Panc1 (cell line): ENCODE measurements at places on chromosomes 7 and 10. TPM values are rescaled to one million over a fixed set of nuclear protein-coding genes. Genes with fewer than 3 reads are reported as not detected.
A peak's percentile ranks its signal among the peaks of the same experiment; 100 is the strongest.

- no peak for DNase-seq
Measured at GRCh38 chr10:13769946-13770345, 183.2 kb downstream of the PRPF18 start.

DNA sequence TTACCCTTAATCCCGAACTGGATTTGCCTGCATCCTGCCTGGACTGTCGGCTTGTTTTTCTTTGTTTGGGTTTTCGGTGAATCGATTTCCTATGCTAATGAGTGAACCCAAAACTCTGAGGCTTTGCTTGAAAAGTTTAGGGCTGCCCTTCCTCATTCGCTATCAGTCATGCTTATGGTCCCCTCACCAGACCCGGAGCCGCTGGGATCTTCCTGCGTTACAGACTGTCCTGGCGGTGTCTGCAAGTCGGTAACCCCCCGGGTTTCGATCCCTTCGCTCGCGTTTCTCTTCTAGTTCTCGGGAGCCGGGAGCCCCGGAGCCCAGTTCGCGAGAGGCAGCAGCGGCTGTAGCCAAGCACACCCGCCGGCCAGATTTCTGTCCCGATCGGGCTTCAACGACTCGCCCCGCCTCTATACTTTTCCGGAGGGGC lies 2.2 kb downstream of the EMX2 start:
- DNase-seq: no peak

- no peak for DNase-seq
Measured at GRCh38 chr7:89761173-89761572, 393.1 kb upstream of the STEAP1 start.

The RPEL1 gene
- 0.10 TPM for total RNA-seq

The C10orf143 gene
- 1.0 TPM for total RNA-seq

DNA sequence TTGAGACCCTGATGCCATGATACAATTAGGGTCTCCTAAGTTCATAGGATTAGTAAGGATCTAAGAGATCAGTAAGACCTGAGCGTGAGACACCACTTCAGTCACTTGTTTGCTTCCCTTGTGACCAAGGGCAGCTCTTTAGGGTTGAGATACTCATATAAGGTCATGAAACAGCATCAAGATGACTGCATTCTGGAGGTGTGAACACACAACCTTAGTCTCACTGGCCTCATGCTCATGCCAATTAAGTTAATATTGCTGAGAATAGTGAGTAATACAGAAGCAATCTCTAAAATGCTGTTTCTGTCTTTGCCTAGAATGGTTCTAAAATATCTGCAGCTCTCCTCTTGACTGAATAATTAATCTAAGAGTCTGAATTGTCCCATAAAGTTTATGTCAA lies 39.6 kb upstream of the KLHL7 start:
- DNase-seq: no peak

The FAM241B gene
- 29.1 TPM for total RNA-seq

The GJC3 gene
- total RNA-seq: not detected

GRCh38 chr10:79976999-79977398 lies 28.1 kb upstream of the SFTPD start:
- DNase-seq: no peak

GRCh38 chr7:84399661-84400060 lies 205.1 kb upstream of the SEMA3A start:
- no peak for DNase-seq

The PWWP2B gene
- total RNA-seq: 51.6 TPM

The NEBL gene
- total RNA-seq: 32.3 TPM

The FKBP6 gene
- not detected for total RNA-seq

DNA sequence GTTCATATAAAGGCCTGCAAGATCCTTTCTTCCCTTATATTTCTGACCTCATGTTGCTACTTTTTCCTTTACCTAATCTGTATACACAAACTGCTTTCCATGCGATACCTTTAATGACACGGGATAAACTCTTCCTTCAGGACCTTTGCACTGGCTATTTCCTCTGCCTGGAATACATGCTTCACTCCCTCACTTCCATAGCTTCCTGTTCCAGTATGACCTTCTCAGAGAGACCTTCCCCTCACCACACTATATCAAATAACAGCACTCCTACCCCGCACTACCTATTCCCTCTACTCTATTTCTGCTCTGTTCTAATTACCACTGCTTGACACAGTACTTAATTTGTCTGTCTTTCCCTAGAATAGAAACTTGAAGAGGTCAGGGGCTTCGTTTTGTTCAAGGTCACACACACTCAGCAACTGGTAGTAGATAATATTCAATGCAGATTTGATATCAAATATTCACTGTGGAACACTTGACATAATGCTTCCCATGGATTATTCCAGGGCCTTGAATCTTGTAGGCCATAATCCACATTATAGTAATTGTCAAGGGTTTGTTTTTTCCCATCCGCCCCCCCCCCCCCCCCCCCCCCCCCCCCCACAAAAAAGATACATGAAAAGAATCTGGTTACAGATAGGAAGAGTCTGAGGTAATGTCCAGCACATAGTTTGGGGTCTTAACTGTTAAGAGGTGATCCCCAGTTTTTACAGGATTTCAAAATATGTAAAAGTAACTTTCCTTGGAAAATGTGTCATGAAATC lies 11.1 kb downstream of the SYPL1 start:
- no peak for DNase-seq

The SHH gene
- 22.9 TPM for total RNA-seq

- DNase-seq: no peak
Measured at GRCh38 chr10:29617880-29618340, 16.9 kb downstream of the SVIL start.

The CNOT4 gene
- total RNA-seq: 22.3 TPM

The STEAP2 gene
- 4.1 TPM for total RNA-seq

DNA sequence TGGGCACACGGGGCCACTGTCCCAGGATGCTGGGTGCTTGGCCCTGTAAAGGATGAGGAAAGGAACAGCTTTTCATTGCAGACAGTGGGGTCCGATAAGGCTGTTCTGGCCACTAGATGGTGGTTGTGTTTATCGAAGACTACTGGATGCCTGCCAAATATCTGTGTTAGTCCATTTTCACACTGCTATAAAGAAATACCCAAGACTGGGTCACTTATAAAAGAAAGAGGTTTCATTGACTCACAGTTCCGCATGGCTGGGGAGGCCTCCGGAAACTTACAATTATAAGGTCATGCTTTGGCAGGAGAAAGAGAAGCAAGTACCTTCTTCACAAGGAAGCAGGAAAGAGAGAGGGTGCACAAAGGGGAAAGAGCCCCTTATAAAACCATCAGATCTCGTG lies 32.2 kb upstream of the GARS1 start:
- no peak for DNase-seq

GRCh38 chr7:34158368-34159153 lies 253.2 kb downstream of the BMPER start:
- no peak for DNase-seq

The LMOD2 gene
- not detected for total RNA-seq

- DNase-seq: peak; percentile 94
Measured at GRCh38 chr10:35005868-35006267, 84.3 kb downstream of the CUL2 start.

The NAPEPLD gene
- 19.2 TPM for total RNA-seq

The TWIST1 gene
- total RNA-seq: not detected

DNA sequence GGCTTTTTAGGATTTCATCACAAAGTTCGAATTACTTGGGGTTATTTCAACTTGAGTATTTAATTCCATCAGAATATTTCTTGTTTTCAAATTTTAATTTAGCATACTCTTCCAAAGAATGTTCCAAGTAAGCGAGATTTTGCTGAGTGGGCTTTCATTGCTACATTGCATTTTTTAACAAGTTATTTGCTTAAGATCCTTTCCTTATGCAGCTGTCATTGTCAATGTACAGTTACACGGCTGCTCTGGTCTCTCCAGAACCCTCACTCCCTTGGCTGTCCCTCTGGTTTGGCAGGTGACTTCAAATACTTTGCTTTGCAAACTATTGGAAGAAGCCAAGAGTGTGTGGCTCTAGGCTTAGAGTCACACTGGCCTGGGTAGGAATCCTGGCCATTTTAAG lies 80.0 kb downstream of the CFAP58 start:
- no peak for DNase-seq

The FRMPD2 gene
- not detected for total RNA-seq

- DNase-seq: no peak
Measured at GRCh38 chr10:58518775-58519174, 6.1 kb downstream of the BICC1 start.

DNA sequence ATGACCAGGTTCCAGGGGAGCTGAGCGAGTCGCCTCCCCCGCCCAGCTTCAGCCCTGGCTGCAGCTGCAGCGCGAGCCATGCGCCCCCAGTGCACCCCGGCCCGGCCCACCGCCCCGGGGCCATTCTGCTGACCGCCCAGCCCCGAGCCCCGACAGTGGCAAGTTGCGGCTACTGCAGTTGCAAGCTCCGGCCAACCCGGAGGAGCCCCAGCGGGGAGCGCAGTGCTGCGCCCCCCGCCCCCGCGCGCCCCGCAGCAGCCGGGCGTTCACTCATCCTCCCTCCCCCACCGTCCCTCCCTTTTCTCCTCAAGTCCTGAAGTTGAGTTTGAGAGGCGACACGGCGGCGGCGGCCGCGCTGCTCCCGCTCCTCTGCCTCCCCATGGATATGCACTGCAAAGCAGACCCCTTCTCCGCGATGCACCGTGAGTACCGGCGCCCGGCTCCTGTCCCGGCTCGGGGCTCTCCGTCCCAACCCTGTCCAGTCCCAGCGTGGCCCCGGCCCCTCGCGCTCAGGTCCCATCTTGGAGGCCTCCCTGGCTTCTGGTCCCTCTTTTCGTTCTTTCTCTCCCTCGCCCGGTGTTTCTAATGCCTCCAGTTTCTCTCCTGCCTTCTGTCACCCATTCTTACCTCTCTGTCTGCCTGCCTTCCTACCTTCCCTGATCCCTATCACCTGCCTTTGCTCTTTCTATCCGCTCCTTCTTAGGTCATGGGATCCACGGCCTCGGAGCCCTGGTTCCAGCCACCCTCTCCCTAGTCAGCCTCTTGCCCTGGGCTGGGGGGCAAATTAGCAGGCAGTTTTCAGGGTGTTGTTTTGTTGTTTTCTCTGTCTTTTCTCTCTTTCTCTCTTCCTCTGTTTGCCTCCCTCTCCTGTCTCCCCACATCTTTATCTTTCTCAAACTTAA lies 751 bp downstream of the PAX2 start:
- DNase-seq: no peak

DNA sequence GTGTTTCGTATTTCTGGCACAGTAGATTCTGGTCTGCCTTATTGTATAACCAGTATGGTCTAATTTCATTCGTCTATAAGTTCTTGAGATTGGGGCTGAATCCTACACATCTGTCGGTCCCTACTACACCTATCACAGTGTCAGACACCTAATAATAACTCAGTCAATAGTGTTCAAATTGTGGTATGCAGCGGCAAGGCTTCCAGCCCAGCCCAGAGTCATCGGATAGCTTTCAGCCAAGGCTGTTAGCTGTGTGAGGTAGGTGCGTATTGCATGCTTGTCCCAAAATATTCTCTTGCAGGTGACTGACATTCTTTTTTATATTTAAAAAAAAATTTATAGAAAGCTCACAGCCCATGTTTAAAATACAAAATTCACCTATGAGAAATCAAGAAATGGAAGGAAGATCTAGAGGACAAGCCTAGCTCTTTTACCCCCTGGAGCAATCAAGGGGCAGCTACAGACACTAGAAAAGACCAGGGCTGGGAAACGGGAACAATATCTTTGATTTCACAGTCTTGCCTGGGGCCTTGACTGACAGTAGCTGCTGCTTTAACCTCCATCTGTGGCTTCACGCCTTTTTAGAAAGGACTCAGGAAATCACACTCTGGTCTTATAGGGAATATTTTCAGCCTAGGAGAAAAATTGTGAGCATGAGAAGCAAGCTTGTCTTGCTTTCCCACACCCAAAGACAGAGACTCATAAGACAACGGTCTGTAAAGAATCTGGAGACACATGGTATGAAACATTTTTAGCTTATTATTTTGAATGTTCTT lies 9.5 kb upstream of the ASB4 start:
- no peak for DNase-seq

- no peak for DNase-seq
Measured at GRCh38 chr7:12827920-12828319, 140.5 kb downstream of the ARL4A start.

The TRIL gene
- total RNA-seq: not detected

GRCh38 chr10:6195846-6196245 lies 6.9 kb upstream of the PFKFB3 start:
- DNase-seq: no peak

- DNase-seq: no peak
Measured at GRCh38 chr7:127794551-127794950, 142.6 kb downstream of the SND1 start.

GRCh38 chr7:142883145-142883544 lies 2.4 kb downstream of the TRPV6 start:
- DNase-seq: no peak

The CFAP70 gene
- 0.10 TPM for total RNA-seq

DNA sequence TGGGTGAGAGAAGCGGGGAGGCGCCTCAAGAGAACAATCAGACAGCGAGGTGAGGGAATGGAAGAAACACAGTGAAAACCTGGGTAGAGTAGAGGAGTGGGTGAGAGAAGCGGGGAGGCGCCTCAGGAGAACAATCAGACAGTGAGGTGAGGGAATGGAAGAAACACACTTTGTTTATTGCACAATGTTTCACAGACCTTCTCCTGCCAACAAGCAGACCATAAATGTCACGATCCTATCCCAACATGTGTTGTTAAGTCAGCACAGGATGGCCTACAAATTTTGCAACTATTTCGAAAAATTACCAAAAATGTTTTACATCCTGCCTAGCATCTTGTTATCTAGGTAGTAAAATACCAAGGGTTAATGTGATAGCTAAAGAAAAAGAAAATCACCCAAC lies 115.3 kb downstream of the JAZF1 start:
- DNase-seq: no peak

GRCh38 chr10:70139151-70139996 lies 6.7 kb upstream of the AIFM2 start:
- no peak for DNase-seq

The ASIC3 gene
- 1.3 TPM for total RNA-seq

DNA sequence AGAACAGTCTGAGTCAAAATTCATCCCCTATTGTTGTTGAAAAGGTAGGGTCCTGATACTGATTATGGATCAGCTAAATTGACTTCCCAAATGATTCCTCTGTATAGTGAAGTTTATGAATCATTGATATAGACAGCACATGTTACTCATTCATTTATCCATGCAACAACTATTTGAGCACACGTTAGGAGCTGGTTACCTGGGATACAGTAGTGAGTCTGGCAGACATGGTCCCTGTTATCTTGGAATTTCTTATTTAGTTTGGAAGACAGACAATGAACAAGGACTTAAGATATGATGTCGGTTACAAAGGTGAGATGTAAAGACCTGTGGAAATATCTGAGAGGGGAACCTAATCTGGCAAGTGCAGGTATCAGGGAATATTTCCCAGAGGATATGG lies 28.0 kb upstream of the KIAA1217 start:
- DNase-seq: no peak

The TCAF2 gene
- total RNA-seq: 0.28 TPM

The GPRIN2 gene
- 12.9 TPM for total RNA-seq

DNA sequence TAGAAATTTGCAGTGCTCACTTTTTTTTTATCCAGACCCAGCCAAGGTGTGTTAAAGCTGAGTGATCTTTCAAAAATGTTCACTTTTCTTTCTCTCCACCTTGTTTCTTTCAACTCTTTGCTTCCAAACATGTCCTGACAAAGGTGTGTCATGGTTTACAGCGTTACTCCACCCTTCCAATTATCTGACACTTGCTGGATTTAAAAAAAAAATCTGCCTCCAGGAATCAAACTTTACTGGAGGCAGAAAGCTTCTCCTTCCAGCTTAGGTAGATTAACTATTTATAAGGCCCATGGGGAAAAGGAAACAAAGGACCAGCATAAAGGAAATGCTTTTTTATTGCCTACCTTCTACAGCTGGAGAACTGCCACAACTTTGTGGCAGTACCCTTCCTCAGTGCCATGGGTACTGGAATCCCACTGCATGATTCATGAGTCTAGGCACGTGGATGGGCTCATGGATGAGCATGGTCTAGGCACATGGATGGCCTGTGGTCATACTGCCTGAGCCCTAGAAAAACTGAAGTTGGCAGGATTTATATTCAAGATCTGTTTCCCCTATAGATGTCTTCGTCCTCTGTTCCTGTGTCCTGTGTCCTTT lies at the start of gene COL17A1:
COL17A1 (minus strand) TSS at position 80 of the 600 bp plus-strand sequence. CDS start 5,207 bp downstream, outside the sequence.
- no peak for DNase-seq
